Hematopoietic multipotent progenitor cell treated with erythropoietin and hydrocortisone succinate and interleukin-3 and kit ligand, for 6 days (in vitro differentiated cells): ENCODE measurements at places on chromosomes 12 and 14.

DNA sequence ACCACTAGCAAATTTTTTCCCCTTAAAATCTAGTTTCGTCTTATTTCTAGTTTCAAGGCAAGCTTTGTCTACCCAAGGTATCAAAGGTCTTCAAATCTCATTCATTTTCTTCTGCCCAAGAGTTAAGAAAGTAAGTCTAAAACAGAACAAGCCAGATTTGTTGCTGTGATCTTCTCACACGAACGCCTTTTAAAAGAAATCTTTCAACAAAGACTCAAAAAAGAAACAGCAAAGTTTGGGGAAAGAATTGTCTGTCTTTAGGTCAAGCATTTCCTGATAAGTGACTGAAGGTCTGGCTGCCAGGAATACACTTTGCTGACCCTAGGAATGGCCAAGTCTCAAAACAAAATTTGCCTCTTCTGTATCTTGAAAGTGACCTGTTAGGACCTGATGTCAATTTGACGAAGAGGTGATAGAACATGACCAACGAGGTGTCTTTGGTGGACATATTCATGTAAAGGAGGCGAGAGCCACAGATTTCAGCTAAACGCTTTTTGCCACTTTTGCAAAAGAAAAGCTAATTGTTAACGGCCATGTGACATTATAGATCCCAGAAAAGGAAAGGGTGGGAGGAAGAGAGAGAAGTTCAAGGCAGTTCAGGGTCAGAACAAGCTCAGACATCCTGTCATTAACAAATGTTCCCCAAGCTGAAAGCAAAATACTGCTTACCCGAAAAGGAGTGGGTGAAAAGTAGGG, 1.7 kb downstream of the CDK17 start:
- DNase-seq: no peak

DNA sequence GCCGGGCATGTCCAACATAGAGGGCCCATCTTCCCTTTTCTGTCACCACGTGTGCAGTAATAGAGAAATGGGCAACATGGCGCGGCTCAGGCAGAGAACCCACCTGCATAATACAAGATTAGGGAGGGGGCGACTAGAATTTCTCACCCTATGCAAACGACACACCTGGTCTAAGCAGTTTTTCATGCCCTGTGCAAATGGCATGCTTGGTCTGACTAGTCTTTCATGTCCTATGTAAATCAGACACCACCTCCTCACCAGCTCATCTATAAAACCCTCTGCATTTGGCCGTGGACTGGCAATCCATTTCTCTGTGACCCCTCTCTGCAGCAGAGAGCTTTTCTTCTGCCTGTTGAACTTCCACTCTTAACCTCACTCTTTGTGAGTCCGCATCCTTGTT, 180.2 kb upstream of the PZP start:
- DNase-seq: no peak

- DNase-seq: peak; percentile 33
Measured at GRCh38 chr12:52691076-52691840, 11.1 kb upstream of the KRT1 start.

- no peak for DNase-seq
Measured at GRCh38 chr14:78857974-78858373, 687.8 kb downstream of the NRXN3 start.

DNA sequence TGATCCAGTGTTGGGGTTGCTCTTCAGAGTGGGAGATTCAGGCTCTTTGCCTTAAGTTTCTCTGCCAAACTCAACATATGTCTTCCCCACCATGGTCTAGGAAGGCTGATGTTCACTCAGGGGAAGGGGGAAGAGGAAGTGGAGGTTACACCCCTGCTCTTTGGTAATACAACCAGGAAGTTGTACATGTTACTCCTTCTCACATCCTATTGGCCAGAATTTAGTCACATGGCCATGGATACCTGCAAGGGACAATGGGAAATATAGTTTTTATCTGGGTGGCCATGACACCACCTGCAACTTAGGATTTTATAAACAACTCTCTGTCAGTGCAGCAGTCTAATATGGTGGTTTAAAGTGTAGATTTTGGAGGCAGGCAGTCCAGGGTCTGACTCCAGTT, 150.9 kb downstream of the TBX5 start:
- peak; percentile 2 for DNase-seq

DNA sequence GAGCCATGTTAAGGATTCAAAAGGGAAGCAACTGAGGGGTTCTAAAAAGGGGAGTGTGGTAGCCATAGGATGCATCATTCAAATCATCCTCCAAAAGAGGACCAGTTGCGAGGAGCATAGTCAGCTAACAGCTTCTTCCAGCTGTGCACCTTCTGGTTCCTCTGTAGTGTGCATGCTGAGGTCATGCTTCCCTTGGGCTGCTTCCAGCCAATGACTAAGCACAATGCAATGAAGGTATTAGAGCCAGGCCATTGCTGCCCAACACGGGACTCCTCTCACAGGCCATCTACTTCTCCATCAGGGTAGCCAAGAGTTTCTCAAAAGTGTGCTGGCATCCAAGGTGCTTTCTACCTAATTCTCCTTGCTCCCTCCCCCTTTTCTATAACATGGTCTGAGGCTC, 69.2 kb upstream of the ARID2 start:
- peak; percentile 24 for DNase-seq
